ENCODE measurements at places on chromosomes 7 and 10.

GRCh38 chr10:77177589-77177988 is 460.0 kb downstream of the KCNMA1 start:
- H3K4me1 ChIP-seq = no peaks in the 10 kb centered on the region
- H3K27ac ChIP-seq = no peak overlapping the region
- H3K4me3 ChIP-seq = no peak overlapping the region
- DNase-seq = no peak
- peaks cover 51% of the 10 kb centered on the region for H3K27me3 ChIP-seq

DNA sequence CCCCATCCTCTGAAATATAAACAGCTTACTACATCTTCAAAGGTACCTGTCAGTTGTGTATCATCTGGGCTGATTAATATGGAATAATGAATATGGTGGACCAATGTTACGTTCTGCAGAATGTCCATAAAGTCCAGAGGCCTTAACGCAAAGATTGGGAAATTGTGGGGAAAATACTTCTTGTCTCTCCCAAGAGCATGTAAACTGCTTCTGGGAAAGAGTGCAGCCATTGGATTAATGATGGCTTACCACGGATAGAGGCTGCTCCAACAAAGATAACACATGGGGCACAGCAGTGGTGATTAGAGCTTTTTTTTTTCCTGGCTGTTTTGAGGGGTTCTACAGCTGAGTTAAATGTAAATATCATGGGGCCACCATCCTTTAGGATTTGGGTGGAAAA is 340.4 kb upstream of the AKR1E2 start:
- peaks cover 2% of the 10 kb centered on the region for H3K4me1 ChIP-seq
- H3K27ac ChIP-seq = no peak overlapping the region
- H3K27me3 ChIP-seq = no peaks in the 10 kb centered on the region
- no peaks in the 10 kb centered on the region for H3K36me3 ChIP-seq
- DNase-seq = no peak

DNA sequence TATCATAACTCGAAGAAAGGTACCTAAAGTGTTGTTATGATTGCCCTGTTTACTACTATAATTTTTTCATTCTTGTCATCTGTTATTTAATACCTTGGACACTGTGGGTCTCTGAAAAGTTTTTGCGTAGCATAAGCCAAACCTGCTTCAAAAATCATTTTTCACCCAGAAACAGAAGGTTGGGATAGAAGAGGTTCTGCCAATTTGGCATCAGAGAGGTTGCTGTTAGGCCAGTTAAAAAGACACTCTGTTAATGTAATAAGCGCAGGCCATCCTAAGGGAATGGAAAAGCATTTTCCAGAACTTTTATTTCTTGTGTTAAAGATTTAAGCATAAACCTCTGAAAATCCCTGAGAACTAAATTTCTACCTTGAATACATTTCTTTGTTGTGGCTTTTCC is 212.2 kb downstream of the BMPER start:
- H3K27me3 ChIP-seq = no peaks in the 10 kb centered on the region
- H3K4me1 ChIP-seq = no peaks in the 10 kb centered on the region
- no peaks in the 10 kb centered on the region for H3K36me3 ChIP-seq

DNA sequence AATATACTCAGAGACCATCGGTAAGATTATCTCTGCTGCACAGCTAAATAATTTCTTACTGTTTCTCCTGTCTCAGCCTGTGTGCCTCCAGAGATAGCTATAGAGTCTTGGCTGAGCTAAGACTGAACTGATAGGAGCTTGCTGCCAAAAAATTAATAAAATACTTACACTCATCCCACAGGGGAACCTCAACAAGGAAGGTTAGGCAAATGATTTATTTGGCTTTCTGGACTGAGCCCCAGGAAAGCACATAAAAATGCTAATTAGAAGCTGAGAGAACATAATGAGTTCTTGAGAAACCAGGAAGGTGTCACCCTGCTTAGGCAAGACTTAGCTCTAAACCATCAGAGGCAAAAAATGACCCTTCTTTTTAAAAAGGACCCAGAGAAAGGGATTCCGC is 534.5 kb downstream of the TNS3 start:
- H3K4me1 ChIP-seq = no peaks in the 10 kb centered on the region
- no peak overlapping the region for H3K27ac ChIP-seq
- no peaks in the 10 kb centered on the region for H3K27me3 ChIP-seq
- no peak for DNase-seq
- H3K36me3 ChIP-seq = no peaks in the 10 kb centered on the region
- H3K4me3 ChIP-seq = no peak overlapping the region

DNA sequence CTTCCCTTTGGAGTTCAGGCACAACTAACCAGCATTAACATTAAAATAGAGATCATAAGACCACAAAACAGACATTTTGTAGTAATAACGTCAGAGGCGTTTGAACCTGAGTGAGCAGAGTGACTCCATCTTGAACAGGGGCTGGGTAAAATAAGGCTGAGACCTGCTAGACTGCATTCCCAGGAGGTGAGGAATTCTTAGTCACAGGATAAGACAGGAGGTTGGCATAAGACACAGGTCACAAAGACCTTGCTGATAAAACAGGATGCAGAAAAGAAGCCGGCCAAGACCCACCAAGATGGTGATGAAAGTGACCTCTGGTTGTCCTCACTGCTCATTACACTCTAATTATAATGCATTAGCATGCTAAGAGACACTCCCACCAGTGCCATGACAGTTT is 493.2 kb upstream of the AUTS2 start:
- no peaks in the 10 kb centered on the region for H3K4me1 ChIP-seq
- no peak overlapping the region for H3K4me3 ChIP-seq
- H3K27me3 ChIP-seq = no peaks in the 10 kb centered on the region
- no peaks in the 10 kb centered on the region for H3K36me3 ChIP-seq

GRCh38 chr10:5470062-5470751 is 29.2 kb downstream of the CALML5 start:
- H3K4me1 ChIP-seq = peaks cover 8% of the 10 kb centered on the region
- H3K36me3 ChIP-seq = peaks cover 2% of the 10 kb centered on the region
- H3K4me3 ChIP-seq = no peak overlapping the region
- peaks cover 15% of the 10 kb centered on the region for H3K27me3 ChIP-seq

DNA sequence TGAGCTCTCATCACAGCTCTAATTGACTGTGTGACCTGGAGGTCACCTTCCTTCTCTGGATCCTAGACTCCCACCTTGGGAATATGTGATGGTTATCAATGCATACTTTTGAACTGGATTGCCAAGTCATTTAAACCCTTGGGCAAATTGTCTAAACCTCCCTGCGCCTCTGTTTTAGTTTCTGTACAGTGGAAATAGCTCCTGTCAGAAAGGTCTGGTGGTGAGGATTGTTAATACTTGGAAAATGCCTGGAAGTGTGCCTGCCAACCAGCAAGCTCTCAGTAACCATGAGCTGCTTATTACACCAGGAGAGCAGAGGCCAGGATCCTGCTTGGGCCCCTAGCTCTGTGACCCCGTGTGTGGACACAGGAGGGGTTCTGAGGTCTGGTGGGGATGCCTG is 108.7 kb upstream of the PPIF start:
- H3K27me3 ChIP-seq = no peaks in the 10 kb centered on the region
- peaks cover 24% of the 10 kb centered on the region for H3K4me1 ChIP-seq
- H3K4me3 ChIP-seq = no peak overlapping the region
- peak overlapping the region; percentile 9 for H3K27ac ChIP-seq
- H3K36me3 ChIP-seq = peaks cover 2% of the 10 kb centered on the region

All from T-helper 17 cell (primary cell).